NCI-H1417 treated with DMSO at 0.1 percent for 48 hours (cell line): ENCODE measurements at places on chromosomes 2 and 18.

- DNase-seq: no peak
These were observed 1.0 kb upstream of the GMPPA start for GRCh38 chr2:219497495-219498279.

DNA sequence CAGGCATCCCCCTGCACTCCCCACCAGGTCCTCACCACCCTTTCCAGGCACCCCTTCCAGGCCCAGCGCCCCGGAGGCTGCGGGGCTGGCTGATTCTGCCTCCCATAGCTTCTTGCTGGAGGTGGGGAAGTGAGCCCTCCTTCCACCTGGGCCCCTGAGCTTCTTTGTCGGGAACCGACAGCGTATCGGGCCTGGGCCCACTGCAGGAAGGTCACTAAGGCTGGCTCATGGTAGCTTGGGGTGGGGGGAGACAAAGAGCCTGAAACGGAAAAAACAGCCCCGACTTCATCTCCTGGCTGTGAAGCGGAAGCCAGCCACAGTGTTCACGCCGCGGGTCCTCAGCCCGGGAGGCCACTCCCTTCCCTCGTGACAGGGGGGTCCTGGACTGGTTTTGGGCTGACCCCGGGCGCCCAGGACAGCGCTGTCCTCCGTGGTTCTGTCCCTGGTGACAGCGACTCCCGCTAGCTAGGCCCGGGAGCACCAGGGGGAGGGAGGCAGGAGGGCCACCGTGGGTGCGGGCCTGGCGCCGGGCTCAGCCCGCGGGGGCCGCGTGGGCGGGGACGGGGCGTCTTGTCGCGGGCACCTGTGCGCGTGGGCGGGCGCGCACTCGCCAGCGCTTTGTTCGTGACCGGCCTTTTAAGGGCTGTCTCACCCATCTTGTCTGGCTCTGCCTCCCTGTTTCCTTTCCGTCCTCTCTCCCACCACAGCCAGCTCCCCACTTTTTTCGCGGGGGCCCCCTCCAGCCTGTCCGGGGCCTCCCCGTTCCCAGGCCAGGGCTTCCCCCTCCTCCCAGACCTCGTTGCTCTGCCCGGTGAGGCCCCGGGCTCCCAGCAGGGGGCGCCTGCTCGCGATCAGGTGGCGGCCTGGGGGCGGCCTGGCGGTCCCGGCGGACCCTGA lies 64.9 kb downstream of the DNMT3A start:
- DNase-seq: no peak

GRCh38 chr2:32688541-32688940 lies 60.7 kb downstream of the TTC27 start:
- DNase-seq: no peak

- DNase-seq: no peak
These were observed 47.1 kb downstream of the KCMF1 start for GRCh38 chr2:85018049-85018447.

DNA sequence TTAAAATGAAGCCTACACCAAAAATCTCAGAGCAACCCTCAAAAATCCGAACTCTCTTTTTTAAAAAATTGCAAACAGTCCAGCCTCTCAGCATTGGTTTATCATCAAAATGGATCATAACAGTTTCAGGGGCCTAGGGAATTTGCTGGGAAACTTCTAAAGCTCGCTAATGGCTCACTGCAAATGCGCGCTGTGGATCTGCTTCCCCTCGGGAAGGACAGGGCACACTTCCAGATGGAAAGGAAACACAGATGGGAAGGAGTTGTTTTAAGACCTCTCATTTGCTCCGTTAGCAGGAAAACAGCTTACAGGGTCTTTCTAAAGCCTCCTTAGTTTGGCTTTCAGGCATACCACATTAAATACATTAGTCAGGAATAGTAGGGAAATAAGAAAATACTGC lies 27.2 kb downstream of the FECH start:
- DNase-seq: no peak

DNA sequence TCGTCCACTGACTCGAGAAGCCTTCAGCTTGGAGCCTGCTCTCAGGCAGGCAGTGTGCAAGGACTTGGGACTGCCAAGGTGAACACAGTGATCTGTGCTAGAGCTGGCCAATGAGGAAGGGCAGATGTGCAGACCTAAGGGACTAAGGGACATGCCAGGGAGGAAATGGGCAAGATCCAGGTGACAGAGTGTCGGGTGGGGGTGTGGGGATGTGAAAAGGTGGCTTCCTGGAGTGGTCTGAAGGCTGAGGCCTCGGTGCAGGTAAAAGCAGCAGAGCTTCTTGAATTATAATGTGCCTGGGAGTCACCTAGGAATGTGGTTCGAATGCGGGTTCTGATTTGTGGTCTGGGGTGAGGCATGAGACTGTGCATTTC lies 42.0 kb downstream of the STEAP3 start:
- DNase-seq: no peak
